Epithelial cell of proximal tubule (primary cell): ENCODE measurements at places on chromosomes 1 and 21.

DNA sequence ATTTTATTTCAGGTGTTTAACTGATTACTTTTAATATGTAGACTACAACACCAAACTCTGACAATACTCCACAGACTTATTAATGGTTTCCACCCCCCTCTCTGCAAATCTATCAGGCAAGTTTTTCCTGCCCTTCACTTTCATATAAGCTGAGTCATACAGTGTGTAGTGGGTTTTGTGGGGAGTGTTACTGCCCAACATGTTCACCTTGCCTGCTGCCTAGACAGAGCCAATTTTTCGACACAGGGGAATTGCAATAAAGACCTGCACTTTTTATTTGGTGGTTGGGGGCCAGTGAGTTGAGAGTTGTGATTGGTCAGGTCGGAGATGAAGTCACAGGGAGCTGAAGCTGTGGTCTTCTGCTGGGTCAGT is 119.7 kb downstream of the PPIAL4G start:
- DNase-seq = no peak

- no peak for DNase-seq
Measured at GRCh38 chr21:43005635-43006034, 31.3 kb downstream of the PKNOX1 start.

DNA sequence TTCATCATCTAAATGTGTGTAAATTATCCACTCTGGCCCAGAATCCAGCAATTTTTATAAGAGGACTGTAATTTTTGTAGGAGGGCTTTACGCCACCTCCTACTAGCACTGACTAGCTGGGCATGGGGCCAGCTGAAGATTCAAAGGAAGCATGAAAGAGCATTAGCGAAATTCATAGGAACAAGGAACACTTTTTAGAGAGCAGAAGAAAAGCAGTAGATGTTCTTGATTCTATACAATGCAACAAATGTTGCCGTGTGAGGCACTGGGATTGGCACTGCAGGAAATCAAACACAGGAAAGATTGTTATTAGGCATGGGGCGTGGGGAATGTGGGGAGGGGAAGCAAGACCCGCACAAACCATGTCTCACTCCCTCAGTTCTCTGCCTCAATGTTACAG is 58.4 kb upstream of the PARP1 start:
- DNase-seq = no peak

- no peak for DNase-seq
Measured at GRCh38 chr1:173128742-173129141, 78.0 kb upstream of the TNFSF18 start.

- DNase-seq = no peak
Measured at GRCh38 chr1:200901350-200901749, 6.7 kb downstream of the INAVA start.

- no peak for DNase-seq
Measured at GRCh38 chr1:9182784-9183257, 51.8 kb upstream of the H6PD start.

GRCh38 chr1:215986401-215986800 is 419.3 kb downstream of the KCTD3 start:
- DNase-seq = no peak

- no peak for DNase-seq
Measured at GRCh38 chr1:209595599-209596285, 12.2 kb downstream of the CAMK1G start.

DNA sequence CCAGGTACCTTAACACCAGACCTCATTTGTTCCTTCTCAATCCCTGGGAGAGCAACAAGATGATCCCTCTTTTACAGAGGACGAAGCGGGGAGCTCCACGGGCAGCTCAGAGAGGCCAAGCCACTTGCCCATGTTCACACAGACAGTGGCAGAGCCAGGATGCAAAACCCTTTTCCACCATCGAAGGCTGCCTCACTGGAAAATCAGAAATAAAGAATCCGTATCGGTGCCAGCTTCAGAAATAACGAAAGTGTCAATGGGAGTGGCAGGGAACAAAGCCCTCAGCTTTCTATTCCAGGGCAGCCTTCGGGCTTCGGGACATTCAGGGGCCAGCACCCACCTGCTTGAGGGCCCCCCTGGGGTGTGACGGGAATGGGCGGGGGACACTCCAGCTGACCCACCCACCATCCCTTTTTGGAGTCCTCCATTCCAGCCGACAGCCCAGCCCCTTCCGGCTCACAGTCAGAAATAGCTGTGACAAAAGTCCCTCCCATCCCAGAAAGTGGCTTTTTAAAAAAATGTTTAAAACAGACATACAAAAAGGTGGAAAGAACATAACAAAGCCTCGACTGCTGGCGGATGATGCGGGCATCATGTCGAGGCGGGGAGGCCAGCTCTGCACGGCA is 6.0 kb downstream of the IFFO2 start:
- DNase-seq = no peak

GRCh38 chr21:46228345-46229051 is at the start of gene LSS:
Gene LSS, minus strand, starts transcription at chr21:46228774. Its CDS starts 29 bp downstream, at chr21:46228745.
- DNase-seq = peak; percentile 52

DNA sequence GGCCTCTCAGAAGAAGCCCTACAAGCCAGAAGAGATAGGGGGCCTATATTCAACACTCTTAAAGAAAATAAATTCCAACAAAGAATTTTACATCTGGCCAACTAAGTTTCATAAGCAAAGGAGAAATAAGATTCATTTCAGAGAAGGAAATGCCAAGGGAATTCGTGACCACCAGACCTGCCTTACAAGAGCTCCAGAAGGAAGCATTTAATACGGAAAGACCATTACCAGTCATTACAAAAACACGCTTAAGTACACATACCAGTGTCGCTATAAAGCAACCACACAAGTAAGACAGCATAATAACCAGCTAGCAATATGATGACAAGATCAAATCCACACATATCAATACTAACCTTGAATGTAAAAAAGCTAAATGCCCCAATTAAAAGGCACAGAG is 704.9 kb upstream of the CHRM3 start:
- no peak for DNase-seq

GRCh38 chr1:89269277-89269676 is 3.4 kb downstream of the GBP5 start:
- no peak for DNase-seq

DNA sequence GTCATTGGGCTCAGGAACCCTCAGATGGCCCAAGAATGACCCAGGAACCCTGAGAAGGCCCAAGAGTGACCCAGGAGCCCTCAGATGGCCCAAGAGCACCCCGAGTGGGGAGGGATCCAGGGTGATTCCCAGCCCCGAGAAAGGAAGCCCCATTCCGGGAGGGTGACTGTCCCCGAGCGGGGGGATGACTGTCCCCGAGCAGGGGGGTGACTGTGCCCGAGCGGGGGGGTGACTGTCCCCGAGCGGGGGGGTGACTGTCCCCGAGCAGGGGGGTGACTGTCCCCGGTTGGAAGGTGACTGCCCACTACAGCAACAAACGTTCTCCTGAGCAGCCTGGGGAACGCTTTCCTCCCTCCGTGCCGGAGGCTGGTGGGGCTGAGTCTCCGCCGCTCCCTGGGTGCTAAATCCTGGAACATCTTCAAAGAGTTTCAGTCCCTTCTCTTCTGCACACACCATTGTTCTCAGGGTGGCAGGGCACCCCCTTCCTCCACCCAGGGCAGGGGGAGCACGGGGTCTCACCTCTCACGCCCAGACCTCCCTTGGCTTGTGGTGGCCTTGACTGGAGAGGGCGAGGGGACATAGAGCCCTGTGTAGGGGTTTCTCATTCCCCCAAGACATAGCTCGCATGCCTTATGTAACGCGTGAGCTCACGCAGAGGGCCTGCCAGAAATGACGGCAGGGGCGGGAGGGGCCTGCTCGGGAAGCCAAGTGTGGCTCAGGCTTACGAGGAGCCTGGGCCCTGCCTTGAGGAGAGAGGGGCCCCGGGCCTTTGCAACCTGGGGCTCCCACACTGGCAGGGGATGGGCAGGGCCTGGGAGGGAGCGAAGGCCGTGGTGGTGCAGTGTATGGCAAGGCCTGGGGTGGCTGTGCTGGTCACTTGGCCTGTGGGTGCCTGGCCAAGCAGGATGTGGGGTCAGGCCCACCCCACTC is 14.3 kb upstream of the SKI start:
- no peak for DNase-seq

DNA sequence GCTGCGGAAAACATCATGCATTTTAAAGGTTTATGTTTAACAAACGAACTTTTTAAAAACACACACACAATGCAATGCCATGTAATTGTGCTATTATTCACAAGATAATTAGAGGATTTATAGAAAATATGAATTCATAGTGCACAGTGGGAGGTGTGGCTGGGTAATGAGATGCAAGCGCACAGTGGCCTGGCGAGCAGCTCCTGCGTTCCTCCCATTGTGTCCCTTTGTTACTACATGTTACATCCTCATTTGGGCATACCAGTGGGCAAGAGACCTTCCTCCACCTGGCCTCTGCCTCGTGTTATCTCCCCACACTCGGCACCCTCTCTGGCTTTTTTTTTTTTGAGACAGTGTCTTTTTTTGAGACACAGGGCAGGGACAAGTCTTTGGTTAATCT is 30.0 kb upstream of the TENT5B start:
- DNase-seq = no peak

DNA sequence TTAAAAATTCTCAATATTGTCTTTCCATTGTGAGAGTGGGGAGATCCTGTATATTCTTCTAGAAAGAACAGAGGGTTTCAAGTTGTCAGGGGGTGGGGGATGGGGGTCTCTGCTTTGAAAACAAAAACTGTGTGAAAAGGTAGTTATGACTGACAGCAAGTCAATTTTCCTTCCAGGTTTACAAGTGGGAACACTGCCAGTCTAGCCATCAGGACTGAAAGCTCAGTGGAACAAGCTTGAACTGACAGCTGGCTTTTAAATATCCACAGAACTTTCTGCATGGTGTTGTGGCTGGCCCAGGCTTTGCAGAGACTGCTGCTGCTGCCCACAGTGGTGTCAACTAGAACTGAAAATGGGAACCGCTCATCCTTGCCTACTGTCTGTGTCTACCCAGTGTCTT is 162.6 kb downstream of the TNR start:
- no peak for DNase-seq

DNA sequence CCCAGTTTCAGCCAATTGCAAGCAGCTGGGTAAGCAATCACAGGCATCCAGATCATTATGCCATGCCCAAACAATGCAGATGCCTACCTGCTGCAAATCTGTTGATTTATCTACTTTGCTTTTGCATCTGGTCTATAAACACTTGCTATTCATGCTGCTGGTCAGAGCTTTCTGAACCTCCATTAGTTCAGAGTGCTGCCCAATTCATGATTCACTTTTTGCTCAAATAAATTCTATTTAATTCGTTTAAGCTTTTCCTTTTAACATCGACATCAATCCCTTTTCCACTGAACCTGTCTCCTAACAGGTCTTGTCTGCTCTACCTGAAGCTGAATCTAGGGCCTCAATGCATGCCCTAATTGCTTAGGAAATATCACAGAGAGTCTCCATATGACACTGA is 99.4 kb upstream of the C1orf87 start:
- no peak for DNase-seq

- no peak for DNase-seq
Measured at GRCh38 chr1:230112131-230112701, 45.2 kb downstream of the GALNT2 start.

- DNase-seq = no peak
Measured at GRCh38 chr21:45506836-45507522, 35.3 kb downstream of the SLC19A1 start.

GRCh38 chr1:53949023-53949990 is 3.2 kb downstream of the LRRC42 start:
- DNase-seq = no peak

DNA sequence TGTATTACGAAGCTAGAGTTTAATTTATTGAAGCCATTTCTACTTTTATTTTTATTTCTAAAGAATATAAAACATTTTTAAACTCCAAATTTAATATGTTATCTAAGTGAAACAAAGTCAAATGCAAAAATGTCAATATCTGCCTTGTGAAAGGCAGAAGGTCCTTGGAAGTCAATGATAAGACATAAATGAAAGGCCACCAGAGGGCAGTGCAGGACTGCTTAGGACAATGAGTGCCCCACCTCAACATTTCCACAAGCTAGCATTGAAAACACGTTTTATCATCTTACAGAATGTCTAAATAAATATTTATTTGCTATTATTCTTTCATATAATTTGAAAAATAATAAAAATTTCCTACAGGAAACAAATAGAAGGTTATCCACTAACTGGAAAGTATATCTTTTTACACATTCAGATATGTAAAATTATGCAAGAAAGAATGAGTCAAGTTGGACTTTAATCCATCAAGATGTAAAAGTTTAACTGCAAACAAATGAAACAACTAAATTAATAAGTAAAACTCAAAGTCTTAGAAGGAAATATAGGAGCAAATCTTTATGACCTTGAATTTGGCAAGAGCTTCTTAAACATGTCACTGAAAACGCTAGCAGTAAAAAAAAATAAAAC is 140.1 kb upstream of the FMN2 start:
- peak; percentile 50 for DNase-seq

GRCh38 chr1:97603776-97604175 is 317.1 kb downstream of the DPYD start:
- no peak for DNase-seq

DNA sequence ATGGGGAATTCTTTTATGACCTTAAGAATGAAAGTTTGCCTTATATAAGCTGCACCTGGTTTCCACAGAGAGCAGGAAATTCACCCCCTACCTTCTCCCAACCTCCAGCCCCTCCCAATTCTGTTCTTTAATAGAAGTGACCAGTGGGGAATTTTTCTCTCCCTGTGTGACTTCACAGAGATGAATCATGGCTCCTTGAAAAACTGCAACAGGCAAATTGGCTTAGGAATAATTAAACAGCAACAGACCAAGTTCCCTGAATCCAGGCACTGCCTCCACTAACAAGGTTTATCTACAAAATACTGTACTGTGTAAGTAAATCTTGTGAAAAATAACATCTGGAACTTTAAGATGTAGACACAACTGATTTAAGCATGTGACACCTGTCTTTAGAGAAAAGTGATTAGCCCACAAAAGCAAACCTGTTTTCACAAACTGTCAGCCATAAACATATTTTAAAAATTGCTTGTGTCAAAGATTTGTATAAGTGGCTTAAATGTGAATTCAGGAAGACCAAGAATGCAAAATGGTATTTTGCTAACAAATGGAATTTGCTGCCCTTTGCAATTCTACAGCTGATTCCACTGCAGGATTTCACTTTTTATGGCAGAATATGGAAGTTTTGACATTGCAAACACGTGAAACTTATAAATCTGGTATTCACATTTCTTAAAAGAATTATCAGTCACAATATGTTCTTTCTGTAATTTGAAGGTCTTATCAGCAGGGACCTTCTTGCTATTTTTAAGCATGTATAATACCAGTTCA is 54.0 kb downstream of the ALG14 start:
- peak; percentile 69 for DNase-seq

- DNase-seq = no peak
Measured at GRCh38 chr1:17636612-17637011, 97.1 kb downstream of the ARHGEF10L start.

DNA sequence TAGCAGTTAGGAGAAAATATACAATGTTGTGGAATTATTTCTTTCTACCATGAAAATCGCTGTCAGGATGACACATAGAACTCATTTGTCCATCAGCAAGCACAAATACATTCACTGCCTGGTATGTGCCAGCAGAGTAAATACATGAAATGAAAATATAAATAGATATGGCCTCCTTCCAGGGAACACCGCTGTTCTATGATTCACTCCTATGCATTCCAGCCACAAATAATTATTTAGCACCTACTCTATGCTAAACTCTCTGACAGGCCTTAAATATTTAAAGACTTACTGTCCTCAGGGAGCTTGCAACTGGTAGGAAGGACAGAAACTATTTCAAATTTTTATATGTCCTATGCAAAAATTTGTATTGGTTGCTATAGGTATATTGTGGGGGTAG is 975.0 kb upstream of the NCAM2 start:
- no peak for DNase-seq

- DNase-seq = no peak
Measured at GRCh38 chr1:20587661-20588053, 1.2 kb upstream of the CDA start.
